Activated T-helper 1 cell treated with anti-CD3 and anti-CD28 coated beads, Interleukin-12 subunit alpha, Interleukin-12 subunit beta, Interleukin-2, Interleukin-4 antibody, amounts not matched to agents 30 ng/mL and 10 ng/mL and 1 ng/mL, durations not matched to agents 14 hours and 24 hours and 36 hours (primary cell): ENCODE measurements at places on chromosomes 6 and 20.

- peak overlapping the region; percentile 100 for H3K27ac ChIP-seq
- no peak for DNase-seq
- peaks cover 6% of the 10 kb centered on the region for H3K36me3 ChIP-seq
- H3K27me3 ChIP-seq = peaks cover 8% of the 10 kb centered on the region
- H3K4me3 ChIP-seq = peak overlapping the region; percentile 100
Measured at GRCh38 chr20:35954907-35955251, 577 bp upstream of the SCAND1 start.

DNA sequence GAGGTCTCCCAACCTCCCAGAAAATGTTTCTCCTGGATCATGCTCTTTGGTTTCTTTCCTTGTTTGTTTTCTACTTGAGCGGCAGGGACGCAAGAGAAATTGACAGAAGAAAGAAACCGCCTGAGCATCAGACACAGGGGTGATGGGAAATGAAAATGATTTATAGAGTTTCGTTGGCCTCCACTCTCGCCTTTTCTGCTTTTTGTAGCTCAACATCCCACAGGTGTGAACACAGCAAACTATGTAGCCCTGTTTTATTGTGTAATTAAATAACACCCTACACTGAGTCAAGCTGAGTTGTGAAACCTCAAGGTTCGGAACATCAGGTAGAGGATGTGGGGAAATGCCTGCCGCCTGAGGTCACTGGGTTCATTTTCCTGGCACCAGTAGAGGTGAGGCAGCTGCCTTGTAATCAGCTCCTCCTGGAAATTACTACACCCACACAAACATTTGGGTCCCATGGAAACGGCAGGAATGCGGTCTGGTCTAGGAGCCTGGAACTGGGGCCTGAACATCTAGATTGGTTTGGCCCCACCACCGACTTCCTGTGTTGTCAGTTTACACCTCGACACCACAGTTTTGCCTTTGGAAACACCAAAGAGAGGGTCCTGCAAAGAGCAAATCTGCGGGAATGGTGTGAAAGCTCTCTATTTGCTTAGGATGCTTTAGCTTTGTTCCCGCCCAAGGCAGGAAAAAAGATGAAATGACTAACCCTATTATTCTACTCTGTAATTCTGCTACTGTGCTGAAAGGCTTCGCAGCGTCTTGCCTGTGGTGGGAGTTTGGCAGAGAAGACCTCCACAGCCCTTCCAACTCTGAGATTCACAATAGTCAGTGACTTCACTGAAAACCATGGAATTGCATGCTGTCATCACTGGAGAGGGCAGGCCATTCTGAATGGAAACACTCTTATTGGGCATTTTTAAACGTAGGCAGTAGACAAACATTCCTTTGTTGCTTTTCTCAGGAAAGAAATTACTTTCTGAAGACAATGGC, 53.0 kb downstream of the ADAT2 start:
- no peak overlapping the region for H3K4me3 ChIP-seq
- H3K27me3 ChIP-seq = peaks cover 4% of the 10 kb centered on the region
- peaks cover 25% of the 10 kb centered on the region for H3K4me1 ChIP-seq
- H3K27ac ChIP-seq = no peak overlapping the region
- no peaks in the 10 kb centered on the region for H3K36me3 ChIP-seq

GRCh38 chr20:33415948-33416347, 14.6 kb upstream of the CDK5RAP1 start:
- peaks cover 3% of the 10 kb centered on the region for H3K36me3 ChIP-seq
- H3K4me3 ChIP-seq = no peak overlapping the region
- DNase-seq = no peak
- H3K4me1 ChIP-seq = no peaks in the 10 kb centered on the region

GRCh38 chr6:106988664-106989063, 14.1 kb upstream of the CD24 start:
- no peak overlapping the region for H3K27ac ChIP-seq
- no peaks in the 10 kb centered on the region for H3K36me3 ChIP-seq
- no peaks in the 10 kb centered on the region for H3K4me1 ChIP-seq
- peaks cover 13% of the 10 kb centered on the region for H3K27me3 ChIP-seq

GRCh38 chr6:82204020-82204419, 43.5 kb downstream of the IBTK start:
- peaks cover 5% of the 10 kb centered on the region for H3K4me1 ChIP-seq
- no peak for DNase-seq
- H3K4me3 ChIP-seq = no peak overlapping the region
- H3K27me3 ChIP-seq = no peaks in the 10 kb centered on the region

GRCh38 chr6:129488313-129488712, 221.7 kb downstream of the ARHGAP18 start:
- H3K27ac ChIP-seq = no peak overlapping the region
- no peak for DNase-seq
- H3K4me1 ChIP-seq = peaks cover 52% of the 10 kb centered on the region
- H3K36me3 ChIP-seq = peaks cover 7% of the 10 kb centered on the region
- no peaks in the 10 kb centered on the region for H3K27me3 ChIP-seq
- H3K4me3 ChIP-seq = no peak overlapping the region

DNA sequence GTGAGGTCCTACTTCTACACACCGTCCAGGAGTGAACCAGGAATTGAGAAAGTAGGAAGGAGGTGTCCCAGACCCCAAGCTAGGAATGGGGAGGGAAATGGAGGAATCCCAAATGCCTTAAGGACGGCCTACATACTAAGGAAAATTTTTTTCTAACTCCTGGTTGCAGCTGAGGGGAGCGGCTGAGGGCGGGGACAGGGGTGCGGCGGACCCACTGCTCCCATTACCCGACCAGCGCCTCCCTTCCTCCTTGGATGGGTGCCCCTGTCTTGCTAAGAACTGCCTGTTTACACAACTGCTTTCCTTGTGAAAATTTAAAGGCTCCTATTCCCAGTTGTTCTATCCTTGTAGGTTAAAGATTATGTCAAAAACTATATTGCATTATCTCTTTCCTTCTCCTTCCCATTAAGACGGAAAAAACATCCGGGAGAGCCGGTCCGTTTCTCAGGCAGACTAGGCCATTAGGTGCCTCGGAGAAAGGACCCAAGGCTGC, 699 bp upstream of the HSPA1B start:
- H3K4me3 ChIP-seq = peak overlapping the region; percentile 83
- H3K27me3 ChIP-seq = no peaks in the 10 kb centered on the region
- H3K36me3 ChIP-seq = peaks cover 9% of the 10 kb centered on the region
- DNase-seq = peak; percentile 44

DNA sequence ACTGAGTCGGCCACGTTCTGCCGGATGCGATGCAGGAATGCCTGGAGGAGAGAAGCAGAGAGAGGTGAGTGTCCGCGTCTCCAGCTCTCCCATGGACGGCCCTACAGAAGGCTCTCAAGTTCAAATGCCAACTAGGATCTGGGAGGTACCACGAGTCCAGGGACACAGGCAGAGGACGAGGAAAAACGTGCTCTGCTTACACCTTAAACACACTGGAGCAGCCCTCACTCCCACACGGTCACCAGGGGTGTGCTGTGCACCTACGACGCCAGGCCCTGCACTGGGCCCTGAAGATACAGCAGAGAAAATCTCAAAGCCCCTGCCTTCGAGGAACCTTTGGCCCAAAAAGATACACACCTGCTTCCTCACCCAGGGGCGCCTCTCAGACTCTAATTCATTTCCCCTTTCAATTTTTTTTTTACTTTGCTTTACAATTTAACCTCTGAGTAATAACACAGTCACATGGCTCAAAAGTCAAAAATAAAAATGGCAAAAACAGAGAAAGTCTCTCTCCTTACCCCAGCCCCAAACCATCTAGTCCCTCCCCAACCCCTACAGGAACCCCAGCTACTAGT, 79.9 kb downstream of the PREX1 start:
- peaks cover 35% of the 10 kb centered on the region for H3K36me3 ChIP-seq
- peak overlapping the region; percentile 18 for H3K27ac ChIP-seq
- peaks cover 63% of the 10 kb centered on the region for H3K4me1 ChIP-seq
- no peak overlapping the region for H3K4me3 ChIP-seq
- DNase-seq = no peak
- H3K27me3 ChIP-seq = no peaks in the 10 kb centered on the region

GRCh38 chr6:161439093-161439492, 165.2 kb upstream of the AGPAT4 start:
- H3K36me3 ChIP-seq = no peaks in the 10 kb centered on the region
- no peak overlapping the region for H3K4me3 ChIP-seq
- no peaks in the 10 kb centered on the region for H3K27me3 ChIP-seq
- DNase-seq = no peak
- H3K27ac ChIP-seq = no peak overlapping the region

GRCh38 chr6:28719275-28719940, 193.7 kb downstream of the GPX5 start:
- DNase-seq = no peak
- no peak overlapping the region for H3K4me3 ChIP-seq
- no peaks in the 10 kb centered on the region for H3K4me1 ChIP-seq
- no peak overlapping the region for H3K27ac ChIP-seq
- H3K27me3 ChIP-seq = peaks cover 25% of the 10 kb centered on the region
- H3K36me3 ChIP-seq = no peaks in the 10 kb centered on the region

DNA sequence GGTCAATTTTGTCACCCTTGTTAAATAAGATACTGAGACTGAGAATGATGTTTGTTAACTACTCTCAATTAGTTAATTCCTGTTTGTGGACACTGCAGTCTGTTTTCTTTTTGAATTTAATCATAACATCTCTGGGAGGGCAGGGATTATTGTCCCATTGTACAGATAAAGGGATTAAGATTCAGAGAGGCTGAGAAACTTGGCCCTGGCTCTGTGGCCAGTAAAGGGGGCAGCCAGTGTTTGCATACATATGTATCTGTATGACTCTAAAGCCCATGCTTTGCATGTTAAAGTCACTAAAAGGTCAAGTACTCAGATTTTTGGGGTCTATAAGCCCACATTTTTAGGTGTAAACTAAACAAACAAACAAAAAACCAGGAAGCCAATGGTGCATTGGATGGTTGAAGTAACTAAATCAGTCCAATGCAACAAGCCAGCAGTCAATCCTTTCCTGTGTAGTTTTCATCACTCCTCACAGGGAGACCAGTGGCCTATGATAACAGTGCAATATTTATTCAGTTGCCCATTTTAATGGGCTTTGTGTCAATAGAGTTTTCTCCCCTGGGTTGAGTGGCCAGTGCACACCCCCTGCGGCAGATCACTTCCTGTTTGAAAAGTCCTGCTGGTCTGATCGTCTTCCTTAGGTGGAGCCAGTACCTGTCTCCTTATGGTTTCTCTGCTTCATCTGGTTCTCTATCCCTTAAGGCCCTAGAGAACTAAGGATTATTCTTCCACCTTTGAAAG, 106.7 kb downstream of the SLX4IP start:
- peaks cover 18% of the 10 kb centered on the region for H3K4me1 ChIP-seq
- DNase-seq = no peak
- no peak overlapping the region for H3K27ac ChIP-seq
- H3K4me3 ChIP-seq = no peak overlapping the region
- no peaks in the 10 kb centered on the region for H3K27me3 ChIP-seq
- H3K36me3 ChIP-seq = no peaks in the 10 kb centered on the region

- peak overlapping the region; percentile 35 for H3K4me3 ChIP-seq
- no peak for DNase-seq
- H3K4me1 ChIP-seq = peaks cover 14% of the 10 kb centered on the region
- H3K27me3 ChIP-seq = peaks cover 16% of the 10 kb centered on the region
- no peaks in the 10 kb centered on the region for H3K36me3 ChIP-seq
Measured at GRCh38 chr20:44866703-44867335, 18.7 kb upstream of the YWHAB start.

DNA sequence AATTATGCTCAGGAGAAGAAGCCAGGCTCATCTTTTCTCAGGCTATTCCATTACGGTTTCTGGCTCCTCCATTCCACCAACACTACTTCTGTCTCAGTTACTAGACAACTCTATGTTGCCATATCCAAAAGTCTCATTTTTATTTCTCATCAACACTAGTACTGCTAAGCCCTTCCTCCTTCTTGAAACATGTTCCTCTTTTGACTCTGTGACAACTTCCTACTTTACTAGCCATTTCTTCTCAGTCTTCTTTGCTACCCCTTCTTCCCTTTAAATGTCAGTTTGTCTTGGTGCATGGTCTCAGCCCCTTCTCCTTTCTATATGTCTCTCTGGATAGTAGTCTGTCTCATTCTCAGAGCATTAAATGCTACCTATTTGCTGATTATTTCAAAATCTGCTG, 7.1 kb upstream of the ADGRG6 start:
- no peak for DNase-seq
- H3K27ac ChIP-seq = no peak overlapping the region
- H3K36me3 ChIP-seq = no peaks in the 10 kb centered on the region
- H3K4me3 ChIP-seq = no peak overlapping the region
- H3K27me3 ChIP-seq = peaks cover 7% of the 10 kb centered on the region

GRCh38 chr6:119096721-119097565, 18.5 kb upstream of the FAM184A start:
- peaks cover 16% of the 10 kb centered on the region for H3K4me1 ChIP-seq
- no peaks in the 10 kb centered on the region for H3K36me3 ChIP-seq
- no peak for DNase-seq
- H3K4me3 ChIP-seq = no peak overlapping the region
- H3K27ac ChIP-seq = no peak overlapping the region

DNA sequence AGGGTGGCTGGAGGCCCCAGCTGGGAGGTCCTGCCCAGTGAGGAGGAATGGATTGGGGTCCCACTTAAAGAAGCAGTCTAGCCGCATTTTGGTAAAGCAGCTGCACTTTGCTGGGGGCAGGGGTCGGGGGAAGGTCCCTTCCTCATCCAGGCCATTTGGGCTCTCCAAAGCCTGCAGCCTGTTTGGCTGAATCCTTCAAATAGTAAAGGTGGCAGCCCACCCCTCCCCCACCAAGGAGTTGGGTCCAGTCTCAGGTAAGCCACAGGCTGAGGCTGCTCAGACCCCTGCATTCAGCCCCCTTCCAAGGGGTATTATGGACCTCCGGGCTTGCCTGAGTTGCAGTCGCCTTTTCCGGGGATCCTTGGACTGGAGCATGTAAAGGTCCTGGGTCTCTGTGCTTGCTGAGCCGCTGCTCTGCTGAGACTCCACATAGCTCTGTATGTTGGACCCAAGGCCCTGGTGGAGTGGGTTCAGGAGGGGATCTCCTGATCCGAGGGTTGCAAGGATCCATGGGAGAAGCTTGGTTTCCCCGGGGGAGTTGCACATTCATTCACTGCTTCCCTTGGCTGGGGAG, 417.4 kb downstream of the KHDRBS2 start:
- H3K4me3 ChIP-seq = no peak overlapping the region
- H3K27ac ChIP-seq = no peak overlapping the region
- H3K27me3 ChIP-seq = no peaks in the 10 kb centered on the region
- H3K4me1 ChIP-seq = no peaks in the 10 kb centered on the region
- DNase-seq = no peak
